ENCODE measurements at places on chromosomes 7 and 10.

GRCh38 chr10:75122505-75122904 lies 11.0 kb downstream of the SAMD8 start:
- no peak for DNase-seq

DNA sequence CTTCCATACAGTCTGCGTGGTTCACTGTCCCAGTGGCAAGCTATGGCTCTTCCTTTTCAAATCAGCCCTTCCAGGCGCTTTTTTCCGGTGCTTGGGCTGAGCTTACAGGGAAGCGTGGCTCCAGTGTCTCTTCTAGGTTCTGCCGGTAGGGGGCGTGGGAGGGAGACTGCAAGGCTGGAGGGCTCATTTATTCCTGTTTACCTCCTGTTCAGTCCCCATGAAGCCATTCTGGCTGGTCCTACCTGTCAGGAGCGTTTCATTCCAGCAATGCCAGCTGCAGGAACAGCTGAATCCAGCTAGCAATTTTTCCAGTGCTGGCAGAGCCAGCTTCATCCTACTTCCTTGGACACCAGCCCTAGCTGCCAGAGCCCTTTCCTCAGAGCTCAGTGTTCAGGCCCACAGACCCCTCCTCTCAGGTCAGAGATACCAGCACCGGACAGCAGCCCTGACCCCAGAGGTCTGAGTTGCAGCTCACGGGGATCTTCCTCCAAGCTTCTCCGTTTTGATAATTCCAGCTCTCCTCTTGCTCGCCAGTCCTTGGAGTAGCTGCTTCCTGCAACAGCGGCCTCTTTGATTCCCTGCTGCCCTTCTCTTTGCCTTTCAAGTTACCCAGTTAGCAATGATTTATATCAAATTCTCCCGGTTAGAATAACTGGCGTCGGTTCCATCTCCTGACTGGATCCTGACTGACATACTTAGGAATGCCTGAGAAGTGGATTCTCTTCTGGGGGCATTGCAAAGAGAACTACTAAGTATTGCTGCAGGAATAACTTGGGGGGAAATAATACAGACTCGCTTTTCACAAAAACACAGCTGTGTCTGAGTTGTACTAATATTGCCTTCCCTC lies 129.8 kb downstream of the FRMD4A start:
- peak; percentile 21 for DNase-seq

DNA sequence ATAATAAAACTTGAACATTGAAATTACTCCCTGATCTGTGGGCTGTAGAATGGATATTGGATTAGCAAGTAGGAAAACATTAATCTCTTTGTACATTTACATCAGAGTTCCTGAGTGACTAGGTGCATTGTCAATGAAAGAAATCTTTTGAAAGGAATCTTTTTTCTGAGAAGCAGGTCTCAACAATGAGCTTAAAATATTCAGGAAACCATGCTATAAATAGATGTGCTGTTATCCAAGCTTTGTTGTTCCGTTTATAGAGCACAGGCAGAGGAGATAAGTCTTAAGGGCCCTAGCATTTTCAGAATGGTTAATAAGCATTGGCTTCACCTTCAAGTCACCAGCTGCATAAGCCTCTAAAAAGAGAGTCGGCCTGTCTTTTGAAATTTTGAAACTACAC lies 41.3 kb upstream of the SLC16A12 start:
- no peak for DNase-seq

DNA sequence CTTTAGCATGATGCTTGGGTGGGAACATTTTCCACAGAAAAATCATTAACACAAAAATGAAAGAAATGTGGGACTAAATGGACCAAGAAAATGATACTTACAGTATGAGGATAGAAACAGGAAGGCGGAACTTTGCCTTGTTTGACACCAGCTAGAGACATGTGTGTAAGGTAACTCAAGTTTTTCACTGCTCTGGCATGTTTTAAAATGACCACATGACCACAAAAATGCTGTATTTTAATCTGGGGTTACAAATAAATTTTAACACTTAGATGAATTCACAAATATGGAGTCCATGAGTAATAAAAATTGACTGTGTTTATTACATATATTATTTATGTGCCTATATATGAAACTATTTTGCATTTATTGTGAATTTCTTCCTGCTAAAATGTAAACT lies 100.9 kb upstream of the PHYHIPL start:
- no peak for DNase-seq

- DNase-seq: no peak
Measured at GRCh38 chr10:68934994-68935393, 21.0 kb upstream of the DDX21 start.

DNA sequence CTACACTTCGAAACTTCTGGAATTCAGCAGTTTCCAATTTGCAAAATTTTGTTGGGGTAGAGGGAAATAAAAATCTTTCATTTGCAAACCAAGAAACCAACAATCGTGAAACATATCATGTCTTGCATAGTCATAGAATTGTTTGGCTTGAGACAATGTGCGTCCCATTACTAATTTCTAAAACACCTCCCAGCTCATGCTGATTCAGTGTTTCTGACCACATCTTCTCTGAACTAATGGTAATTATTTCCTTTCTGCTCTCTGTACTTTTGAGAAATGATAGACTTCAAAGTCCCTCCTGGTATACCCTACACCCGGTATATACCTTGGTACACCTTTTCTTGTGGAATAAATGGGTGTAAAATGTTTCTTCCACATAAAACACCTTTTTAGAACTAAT lies 41.8 kb upstream of the TSPAN13 start:
- DNase-seq: no peak

- DNase-seq: no peak
Measured at GRCh38 chr10:67473850-67474633, 222.0 kb downstream of the CTNNA3 start.

DNA sequence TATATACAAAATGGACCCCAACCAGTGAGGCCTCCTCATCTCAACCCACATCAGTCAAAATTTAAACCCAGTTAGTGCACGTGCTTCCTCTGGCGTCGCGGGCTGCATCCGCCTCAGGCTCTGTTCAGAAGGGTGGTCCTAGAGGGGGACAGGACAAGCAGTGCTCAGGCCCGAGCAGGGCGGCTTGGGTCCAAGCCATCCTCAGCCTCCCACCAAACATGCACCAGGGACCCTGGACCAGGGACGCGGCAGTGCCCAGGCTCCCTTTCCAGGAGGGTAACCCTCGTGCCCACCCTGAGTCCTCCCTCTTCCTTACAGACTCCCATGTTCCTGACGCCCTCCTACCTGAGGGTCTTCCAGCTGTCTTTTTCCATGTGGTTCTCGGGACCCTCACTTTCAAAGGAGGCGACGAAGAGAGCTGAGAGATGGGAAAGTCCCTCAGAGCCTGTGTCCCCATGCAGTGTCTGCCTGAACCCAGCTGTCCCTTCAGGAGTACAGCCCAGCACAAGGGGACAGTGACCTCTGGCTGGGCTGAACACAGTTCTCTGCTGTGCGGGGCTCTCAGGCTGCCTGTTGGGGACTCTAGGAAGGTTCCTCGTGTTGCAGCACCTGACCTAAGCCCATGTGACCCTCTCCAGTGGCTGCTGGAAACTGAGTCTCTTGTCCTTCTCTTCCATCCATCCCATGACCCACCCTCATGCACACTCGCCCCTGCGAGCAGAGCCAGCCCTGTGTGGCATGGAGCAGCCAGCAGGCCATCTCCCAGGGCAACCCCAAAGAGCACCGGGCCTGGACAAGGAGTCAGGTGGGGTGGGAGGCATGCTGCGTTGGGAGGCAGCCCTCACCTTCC lies 58.1 kb downstream of the CSGALNACT2 start:
- DNase-seq: no peak

GRCh38 chr10:31803606-31804351 lies 124.9 kb downstream of the ARHGAP12 start:
- no peak for DNase-seq

DNA sequence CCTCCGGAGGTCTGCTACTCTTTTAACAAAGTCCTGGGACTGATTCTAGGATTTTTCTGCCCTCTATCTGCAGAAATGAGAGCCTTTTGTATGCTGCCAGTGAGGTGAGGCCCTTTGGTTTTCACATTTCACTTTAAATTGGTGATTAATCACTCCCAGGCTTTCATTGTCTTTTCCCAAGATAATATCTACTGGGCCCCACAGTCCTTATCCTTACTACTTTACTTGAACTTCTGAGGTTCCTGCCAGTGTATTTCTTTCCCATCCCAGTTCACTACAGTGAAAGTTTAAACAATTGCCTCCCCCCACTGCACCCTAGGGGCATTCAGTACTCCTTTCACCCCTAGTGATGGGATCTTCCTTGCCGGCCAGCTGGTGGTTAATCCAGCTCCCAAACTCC lies 127.4 kb upstream of the INHBA start:
- no peak for DNase-seq

GRCh38 chr10:29830531-29831512 lies 196.1 kb upstream of the SVIL start:
- DNase-seq: no peak

- DNase-seq: no peak
Measured at GRCh38 chr7:45708046-45708950, 134.1 kb downstream of the ADCY1 start.

DNA sequence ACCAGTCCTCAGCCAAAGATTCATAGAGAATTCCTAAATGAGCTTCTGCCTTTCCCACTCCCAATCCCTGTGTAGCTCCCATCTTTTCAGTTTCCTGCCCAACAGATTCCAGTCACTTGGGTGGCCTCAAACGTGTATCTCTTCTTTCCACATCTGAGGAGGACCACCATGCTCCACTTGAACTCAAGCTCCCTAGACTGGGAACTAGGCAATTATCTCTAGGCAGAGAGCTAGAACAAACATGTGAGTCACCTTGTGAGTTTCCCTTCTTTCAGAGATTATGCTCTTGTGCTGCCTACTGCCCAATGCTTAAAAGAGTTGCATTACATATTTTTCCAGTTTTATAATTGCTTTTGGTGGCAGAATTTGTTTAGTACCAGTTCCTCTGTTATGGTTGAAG lies 178.0 kb downstream of the MDFIC start:
- DNase-seq: no peak

DNA sequence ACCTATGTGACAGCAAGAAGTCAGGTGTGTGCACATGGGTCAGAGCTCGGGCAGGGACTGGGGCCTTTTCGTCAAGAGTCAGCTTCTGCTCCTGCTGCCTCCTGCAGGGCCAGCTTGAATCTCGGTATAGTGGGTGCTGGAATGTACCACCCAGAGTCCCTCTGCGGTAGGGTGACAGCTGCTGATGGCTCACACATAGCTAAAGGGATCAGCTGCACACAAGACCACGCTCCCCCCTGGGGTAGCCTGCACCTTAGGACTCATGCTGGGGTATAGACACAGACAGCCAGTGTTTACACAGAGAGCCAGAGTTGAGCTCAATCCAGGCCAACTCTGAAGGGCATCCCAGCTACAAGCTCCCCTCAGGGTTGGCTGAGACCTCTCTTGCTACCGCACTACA lies 14.0 kb upstream of the COL13A1 start:
- no peak for DNase-seq

GRCh38 chr10:67790534-67791408 lies 47.2 kb downstream of the DNAJC12 start:
- DNase-seq: no peak

- no peak for DNase-seq
Measured at GRCh38 chr10:4943821-4944220, 19.4 kb upstream of the AKR1C1 start.

- DNase-seq: no peak
Measured at GRCh38 chr10:78354101-78354500, 320.4 kb downstream of the RPS24 start.

DNA sequence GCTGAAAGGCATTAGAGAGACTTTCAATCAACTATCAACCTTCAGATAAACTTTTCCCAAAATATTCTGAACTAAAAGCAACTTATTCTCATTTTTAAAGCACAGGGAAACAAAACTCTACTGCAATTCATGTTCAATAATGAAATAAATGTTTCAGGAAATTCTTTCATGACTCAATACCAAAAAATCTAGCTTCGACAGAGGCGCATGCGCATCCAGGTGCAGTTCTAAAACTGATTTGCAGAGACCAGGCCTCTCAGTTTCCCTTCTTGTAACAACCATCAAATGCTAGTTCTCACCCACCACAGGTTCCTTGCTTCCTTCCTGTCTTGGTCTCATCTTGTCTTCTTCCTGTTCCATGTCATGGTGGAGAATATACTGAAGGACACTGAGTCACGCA lies 55.3 kb upstream of the NRBF2 start:
- DNase-seq: no peak

DNA sequence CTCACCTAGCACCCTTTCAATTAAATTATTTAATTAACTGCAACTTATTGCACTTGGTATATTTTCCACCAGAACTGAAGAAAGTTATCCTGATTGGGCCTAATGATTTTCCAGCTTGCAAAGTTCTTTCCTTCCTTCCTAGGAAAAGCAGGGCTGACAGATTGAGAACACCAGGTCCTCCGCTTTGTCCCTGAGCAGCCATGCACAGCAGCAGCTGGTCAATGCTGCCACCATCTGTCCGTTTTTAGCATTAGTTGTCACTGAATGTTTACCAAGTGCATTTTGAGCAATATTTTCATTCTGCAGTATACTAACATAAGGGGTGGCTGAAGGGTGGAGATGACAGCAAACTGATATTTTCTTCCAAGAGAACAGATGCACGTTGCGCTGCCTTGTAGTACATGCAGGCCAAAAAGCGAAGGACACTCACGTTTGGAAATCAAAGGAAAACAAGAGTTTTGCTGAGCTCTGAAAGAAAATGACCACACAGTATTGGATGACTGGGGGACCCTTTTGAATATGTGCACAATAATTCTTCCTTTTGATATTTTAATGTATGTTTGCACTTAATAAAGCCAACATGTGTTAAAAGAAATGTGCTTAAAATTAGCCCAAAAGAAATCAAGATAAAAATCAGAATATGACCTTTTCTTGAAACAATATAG lies 248.8 kb upstream of the PTN start:
- peak; percentile 62 for DNase-seq

GRCh38 chr10:124636271-124636995 lies 107.7 kb downstream of the FAM53B start:
- peak; percentile 2 for DNase-seq

DNA sequence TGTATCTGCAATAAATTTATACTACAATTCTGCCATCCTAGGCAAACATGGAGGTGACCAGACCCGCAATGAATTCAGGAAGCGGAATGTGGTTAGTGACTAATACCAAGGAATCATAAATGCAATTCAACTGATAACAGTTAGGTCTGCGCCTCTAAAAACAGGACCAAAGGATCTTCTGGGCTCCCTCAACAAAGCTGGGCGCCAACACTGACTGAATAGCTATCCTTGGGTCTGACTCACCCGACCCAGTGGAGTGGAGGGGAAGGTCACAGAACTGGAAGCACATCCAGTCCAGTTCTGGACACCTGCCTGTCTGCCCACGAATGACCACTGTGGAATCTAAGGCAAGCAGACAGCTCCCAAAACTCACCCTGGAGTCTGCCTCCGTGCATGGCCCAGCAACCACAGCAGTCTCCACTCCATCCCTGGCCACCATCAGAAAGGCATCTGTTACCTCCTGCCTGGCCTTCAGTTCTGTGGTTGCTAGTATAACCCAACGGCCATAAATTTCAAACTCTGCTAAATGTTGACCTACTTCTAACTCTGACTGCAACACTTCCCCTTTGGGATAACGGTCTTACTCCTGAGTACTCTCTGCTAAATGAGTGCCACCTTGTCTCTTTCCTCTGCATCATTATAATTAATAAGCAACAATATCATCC lies 43.0 kb upstream of the DLX6 start:
- no peak for DNase-seq

- DNase-seq: no peak
Measured at GRCh38 chr10:73868655-73869195, 5.6 kb downstream of the CAMK2G start.
